ENCODE measurements at places on chromosomes 4 and X.

- no peak for DNase-seq
Observed at GRCh38 chr4:47510506-47511143, 25.6 kb downstream of the ATP10D start.

GRCh38 chr4:152325831-152326230 is 210.1 kb downstream of the FBXW7 start:
- DNase-seq: no peak

GRCh38 chr4:166088576-166088975 is 215.5 kb downstream of the TLL1 start:
- DNase-seq: no peak

- no peak for DNase-seq
Observed at GRCh38 chr4:161132715-161133425, 1030.9 kb downstream of the FSTL5 start.

- DNase-seq: no peak
Observed at GRCh38 chr4:86876894-86877685, 15.1 kb downstream of the C4orf36 start.
